Stimulated activated CD8-positive, alpha-beta memory T cell treated with anti-CD3 and anti-CD28 coated beads, Interleukin-4, amount 100 ng/mL, for 1 hour (primary cell): ENCODE measurements at places on chromosomes 3 and 15.

DNA sequence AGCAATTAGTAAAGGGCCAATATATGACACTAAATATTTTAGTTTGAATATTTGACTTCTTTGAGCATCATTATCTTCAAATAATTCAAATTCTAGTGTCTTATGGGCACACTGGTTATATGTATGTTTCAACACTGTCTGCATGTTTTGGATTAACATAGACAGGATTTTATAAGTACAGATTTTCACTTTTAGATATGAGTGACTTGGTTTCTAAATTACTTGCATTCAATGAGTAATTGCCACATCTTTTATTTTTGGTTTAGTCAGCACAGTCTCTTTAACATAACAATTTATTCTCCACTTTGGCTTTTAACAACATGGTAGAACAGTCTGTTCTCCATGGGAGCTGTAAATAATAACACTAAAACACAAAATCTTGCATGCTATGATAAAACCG lies 674.8 kb downstream of the TBL1XR1 start:
- no peak for DNase-seq

DNA sequence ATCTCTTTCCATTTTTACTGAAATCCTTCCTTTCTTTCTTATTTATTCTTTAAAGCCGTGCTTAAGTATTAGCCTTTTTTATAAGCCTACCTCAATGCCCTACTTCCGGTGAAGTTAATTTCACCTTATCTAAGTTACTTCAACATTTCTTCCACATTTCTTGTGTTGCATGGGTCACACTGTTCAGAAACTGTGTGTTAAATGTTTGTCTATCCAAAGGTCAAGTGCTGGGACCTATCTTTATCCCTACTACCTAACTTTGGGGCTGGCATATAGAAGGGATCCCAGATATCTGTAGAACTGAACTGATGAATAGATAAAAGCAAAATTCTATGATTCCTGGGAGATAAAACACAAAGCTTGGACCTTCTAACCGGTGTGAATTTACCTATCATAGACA lies 332.3 kb upstream of the SATB1 start:
- DNase-seq: no peak

- DNase-seq: no peak
Observed at GRCh38 chr15:85785887-85786780, 8.6 kb downstream of the KLHL25 start.

GRCh38 chr15:75720787-75721479 lies 8.3 kb upstream of the CSPG4 start:
- DNase-seq: no peak

DNA sequence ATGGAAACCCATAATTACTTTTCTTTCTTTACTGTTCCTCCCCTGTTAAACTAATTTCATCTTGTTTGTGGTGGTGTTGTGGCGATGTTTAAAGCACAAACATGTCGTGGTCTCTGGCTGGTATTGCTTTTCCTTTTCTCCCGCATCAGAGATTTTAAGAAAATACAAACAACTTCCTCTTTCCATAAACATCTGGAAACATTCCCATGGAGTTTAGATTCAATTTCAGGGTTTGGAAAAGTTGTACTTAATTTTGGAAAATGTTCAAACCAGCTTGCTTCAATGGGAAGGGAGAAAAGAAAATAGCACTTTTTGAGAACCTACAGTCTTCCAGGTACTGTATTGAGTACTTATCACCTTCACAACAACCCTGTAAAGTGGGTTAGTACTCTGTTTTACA lies 30.4 kb downstream of the STARD9 start:
- DNase-seq: no peak

GRCh38 chr3:73745526-73746191 lies 120.9 kb upstream of the PDZRN3 start:
- no peak for DNase-seq

DNA sequence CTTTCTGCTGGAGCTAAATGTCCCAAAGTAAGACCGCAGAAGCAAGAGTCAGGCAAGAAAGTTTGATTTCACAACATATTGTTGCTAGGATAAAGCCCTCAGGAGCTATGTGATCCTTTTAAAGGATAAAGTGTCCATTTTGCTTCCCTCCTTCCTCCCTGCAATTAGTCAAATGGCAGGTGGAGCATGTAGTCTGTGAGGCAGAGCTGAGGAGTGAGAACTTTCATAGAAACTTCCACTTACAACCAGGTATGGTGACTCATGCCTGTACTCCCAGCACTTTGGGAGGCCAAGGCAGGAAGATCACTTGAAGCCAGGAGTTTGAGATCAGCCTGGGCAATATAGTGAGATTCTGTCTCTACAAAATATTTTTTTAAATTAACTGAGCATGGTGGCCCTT lies 25.2 kb upstream of the RHCG start:
- DNase-seq: no peak

- DNase-seq: no peak
Observed at GRCh38 chr3:55708242-55708641, 221.1 kb upstream of the WNT5A start.

GRCh38 chr3:56758539-56758981 lies 43.2 kb downstream of the ARHGEF3 start:
- no peak for DNase-seq

- no peak for DNase-seq
Observed at GRCh38 chr3:105836533-105836932, 32.3 kb downstream of the CBLB start.

DNA sequence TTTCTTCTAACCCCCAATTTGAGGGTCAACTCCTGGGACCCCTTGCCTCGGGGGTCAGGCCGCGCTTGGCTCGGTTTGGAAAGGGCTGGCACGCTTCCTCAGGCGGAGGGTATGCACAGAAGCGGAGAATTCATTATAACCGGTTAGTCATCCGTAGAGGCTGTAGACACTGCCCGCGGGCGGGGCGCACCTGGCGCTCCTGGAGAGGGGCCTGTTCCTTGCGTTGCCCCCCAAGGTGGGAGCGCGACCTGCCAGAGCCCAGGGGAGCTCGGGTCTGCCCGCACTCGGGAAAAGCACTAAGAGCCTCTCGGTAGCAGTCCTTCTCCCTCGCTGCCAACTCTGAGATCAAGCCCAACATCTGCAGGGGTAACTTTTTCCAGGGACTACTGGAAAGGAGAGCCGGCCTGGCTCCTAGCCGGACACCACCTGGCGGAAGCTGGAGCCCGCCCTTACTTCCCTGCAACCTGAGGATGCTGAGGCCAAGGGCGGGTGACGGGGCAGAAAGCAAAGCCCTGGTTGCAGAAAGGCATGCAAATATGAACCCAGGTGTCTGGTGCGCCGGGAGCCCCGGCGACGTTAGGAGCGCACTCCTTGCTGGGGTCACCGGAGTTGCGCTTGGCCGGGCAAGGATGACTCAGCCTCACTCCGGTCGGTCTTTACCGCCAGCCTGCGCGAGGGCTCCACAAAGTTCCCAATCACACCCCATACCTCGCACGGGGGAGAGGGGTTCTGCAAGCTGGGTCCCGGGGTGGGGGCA lies 1.5 kb upstream of the CACNA2D3 start:
- DNase-seq: no peak

GRCh38 chr3:191239407-191240031 lies 40.5 kb downstream of the OSTN start:
- no peak for DNase-seq
